ENCODE measurements at places on chromosomes 6 and 20.

GRCh38 chr20:57654363-57654997, 34.3 kb upstream of the ZBP1 start:
- peak; percentile 13 for DNase-seq

- no peak for DNase-seq
Measured at GRCh38 chr6:18352842-18353241, 34.3 kb upstream of the RNF144B start.

DNA sequence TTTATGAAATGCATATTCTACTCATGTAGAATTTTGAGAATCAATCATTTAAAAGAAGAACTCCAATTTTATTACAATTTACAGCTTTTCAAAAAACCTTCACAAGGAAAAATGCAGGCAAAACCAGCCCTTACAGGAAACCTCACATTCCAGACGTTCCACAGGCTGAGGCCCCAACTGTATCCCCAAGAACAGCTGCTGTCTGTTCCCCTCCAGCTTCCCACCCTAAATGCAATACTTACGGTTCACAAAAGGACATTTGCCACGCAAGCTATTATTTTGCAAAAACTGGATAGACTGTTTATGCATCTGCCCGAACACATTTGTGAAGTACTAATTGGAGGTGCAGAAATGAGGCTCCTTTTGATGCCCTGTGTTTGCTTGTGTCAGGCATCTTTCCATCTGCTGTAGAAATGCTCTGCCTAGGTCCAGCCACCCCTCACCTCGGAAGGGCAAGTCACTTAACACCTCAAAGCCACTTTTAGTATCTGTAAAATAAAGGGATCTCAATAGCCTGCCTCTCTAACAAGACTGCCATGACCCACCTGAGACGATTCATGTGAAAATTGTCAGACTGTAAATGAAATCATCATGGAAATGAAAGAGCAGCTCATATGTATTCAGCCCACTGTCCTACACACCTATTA, 26.5 kb downstream of the PDE10A start:
- no peak for DNase-seq

DNA sequence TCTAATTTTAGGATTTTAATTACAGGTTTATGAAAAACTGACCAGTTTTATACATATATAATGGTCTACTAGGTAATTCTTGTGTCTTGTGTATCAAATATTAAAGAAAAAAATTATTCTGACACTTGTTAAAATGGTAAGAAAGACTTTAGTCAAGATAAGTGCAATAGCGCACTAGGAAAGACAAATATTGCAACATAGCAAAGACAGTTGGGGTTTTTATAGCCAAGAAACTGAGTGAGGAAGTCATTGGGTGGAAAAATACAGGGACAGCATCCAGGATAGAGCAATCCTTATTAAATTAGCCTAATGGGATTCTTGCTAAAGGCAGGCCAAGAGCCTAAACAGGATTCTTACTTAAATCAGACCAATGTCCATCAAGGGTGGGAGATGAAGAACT, 71.1 kb downstream of the ROS1 start:
- no peak for DNase-seq

- no peak for DNase-seq
Measured at GRCh38 chr6:167464177-167464576, 139.3 kb downstream of the TTLL2 start.
